ENCODE measurements at places on chromosomes 1 and 21. TPM values are rescaled to one million over a fixed set of nuclear protein-coding genes. Genes with fewer than 3 reads are reported as not detected.

- DNase-seq, result no peak
- peaks cover 7% of the 10 kb centered on the region for H3K4me1 ChIP-seq
- H3K4me3 ChIP-seq, result no peak overlapping the region
- H3K27me3 ChIP-seq, result no peaks in the 10 kb centered on the region
- H3K27ac ChIP-seq, result no peak overlapping the region
These were observed 11.7 kb downstream of the CCNL2 start for GRCh38 chr1:1387098-1388077.

DNA sequence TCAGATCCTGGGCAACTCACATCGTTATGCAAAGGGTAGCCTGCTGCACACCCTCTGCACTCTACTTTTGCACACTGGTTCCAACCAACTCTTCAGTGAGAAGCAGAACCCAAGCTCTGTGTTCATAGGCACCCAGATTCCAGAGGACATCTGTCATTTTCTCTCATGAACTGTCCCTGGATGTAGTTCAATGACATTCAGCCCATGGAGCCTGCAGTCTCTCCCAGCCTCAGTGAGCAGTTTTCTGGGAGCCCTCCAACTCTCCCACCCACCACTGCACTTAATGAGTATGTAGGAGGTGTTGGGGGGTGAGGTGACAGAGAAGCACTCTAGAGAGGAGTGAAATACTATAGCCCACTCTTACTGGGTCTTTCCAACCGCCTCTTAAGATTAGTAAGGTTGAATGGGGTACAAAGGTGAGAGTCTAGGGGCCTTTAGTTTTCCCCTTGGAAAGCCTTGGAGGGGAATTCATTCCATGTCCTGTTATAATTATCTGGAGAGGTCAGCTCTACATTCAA, 58.1 kb upstream of the APOBEC4 start:
- H3K36me3 ChIP-seq, result no peaks in the 10 kb centered on the region
- no peaks in the 10 kb centered on the region for H3K4me1 ChIP-seq
- no peak for DNase-seq

DNA sequence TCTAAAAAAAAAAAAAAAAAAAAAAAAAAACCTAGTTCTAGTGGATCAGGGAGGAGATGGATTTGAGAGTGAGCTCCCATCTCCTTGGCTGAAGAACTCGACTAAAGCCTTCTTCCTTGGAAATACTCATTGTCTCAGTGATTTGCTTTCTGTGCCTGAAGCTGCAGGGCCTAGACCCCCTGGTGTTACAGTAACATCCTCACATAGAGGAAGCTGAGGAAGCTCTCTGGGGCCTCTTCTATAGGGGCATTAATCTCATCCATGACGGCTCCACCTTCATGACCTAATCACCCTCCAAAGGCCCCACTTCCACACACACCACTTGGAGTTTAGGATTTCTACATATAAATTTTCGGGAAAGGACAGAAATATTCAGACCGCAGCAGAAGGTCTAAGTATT, 95.9 kb upstream of the ETS2 start:
- DNase-seq, result no peak
- no peak overlapping the region for H3K4me3 ChIP-seq
- H3K36me3 ChIP-seq, result no peaks in the 10 kb centered on the region
- no peaks in the 10 kb centered on the region for H3K4me1 ChIP-seq
- peaks cover 11% of the 10 kb centered on the region for H3K27me3 ChIP-seq
- H3K27ac ChIP-seq, result no peak overlapping the region

The CNTN2 gene
- total RNA-seq, result 0.06 TPM

GRCh38 chr1:39214021-39214713, 9.7 kb downstream of the MACF1 start:
- H3K4me3 ChIP-seq, result no peak overlapping the region
- peak overlapping the region; percentile 46 for H3K27ac ChIP-seq
- no peaks in the 10 kb centered on the region for H3K36me3 ChIP-seq

The GIPC2 gene
- 1.2 TPM for total RNA-seq

The LCK gene
- 0.81 TPM for total RNA-seq

The LENEP gene
- total RNA-seq, result not detected

The S100A5 gene
- not detected for total RNA-seq

The HFM1 gene
- 1.3 TPM for total RNA-seq

DNA sequence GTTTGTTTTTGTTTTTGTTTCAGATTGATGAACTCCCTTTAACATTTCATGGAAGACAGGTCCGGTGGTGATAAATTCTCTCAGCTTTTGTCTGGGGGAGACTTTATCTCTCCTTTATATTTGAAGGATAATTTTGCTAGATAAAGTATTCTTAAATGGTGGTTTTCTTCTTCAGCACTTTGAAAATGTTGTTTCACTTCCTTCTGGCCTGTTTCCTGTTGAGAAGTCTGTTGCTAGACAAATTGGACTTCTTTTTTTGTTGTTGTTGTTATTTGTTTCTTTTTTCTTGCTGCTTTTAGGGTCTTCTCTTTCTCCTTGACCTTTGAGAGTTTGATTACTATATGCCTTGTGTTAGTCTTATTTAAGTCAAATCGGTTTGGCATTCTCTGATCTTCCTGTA, 50.8 kb downstream of the CRP start:
- H3K27ac ChIP-seq, result no peak overlapping the region
- no peaks in the 10 kb centered on the region for H3K36me3 ChIP-seq
- H3K4me1 ChIP-seq, result no peaks in the 10 kb centered on the region
- DNase-seq, result no peak
- H3K4me3 ChIP-seq, result no peak overlapping the region
- no peaks in the 10 kb centered on the region for H3K27me3 ChIP-seq

DNA sequence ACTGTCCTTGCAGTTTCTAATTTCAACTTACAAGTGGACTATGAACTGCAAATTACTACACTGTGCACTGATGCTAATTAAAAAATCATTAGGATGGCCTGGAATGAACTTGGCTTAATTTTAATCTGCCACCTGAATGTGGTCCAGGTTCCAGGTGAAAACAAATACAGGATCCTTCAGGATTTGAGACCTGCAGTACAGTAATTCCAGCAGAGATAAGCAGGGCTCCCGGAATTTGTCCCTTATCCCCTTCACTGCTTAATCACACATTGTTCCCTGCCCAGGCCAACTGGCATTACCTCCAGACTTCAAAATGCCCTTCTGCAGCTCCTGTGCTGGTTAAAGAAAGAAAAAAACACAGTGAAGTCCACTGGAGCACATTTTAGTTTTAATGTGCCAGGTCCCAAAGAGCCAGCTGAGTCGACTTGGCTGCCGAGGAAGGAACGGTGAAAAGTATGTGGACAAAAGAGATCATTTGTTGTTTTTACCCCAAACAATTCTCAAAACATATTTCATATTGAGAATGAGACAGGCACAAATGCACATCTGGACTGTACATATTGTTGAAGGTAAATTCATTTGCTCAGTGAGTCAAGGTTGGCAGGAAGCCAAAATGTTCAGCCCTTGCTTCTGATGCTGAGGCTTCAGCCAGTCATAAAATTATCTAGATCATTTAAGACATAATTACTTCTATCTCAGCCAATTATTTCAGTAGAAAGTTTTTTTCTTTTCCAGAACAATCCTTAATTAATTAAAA, 28.3 kb downstream of the DEGS1 start:
- no peaks in the 10 kb centered on the region for H3K27me3 ChIP-seq
- peaks cover 9% of the 10 kb centered on the region for H3K4me1 ChIP-seq
- H3K36me3 ChIP-seq, result no peaks in the 10 kb centered on the region

The PGBD5 gene
- 2.8 TPM for total RNA-seq

DNA sequence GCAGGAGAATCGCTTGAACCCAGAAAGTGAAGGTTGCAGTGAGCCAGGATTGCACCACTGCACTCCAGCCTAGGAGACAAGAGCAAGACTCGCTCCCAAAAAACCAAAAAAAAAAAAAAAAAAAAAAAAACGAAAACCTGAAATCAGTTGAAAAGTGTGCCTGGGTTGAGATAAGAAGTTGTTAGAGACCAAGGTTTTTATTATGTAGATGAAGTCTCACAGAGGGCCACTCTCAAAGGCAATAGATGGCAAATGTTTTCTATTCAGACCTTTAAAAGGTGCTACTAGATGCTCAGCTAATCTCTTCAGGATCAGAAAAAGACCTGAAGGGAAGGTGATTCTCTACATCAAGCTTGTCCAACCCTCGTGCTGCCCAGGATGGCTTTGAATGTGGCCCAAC, 17.6 kb downstream of the CAPN2 start:
- no peak for DNase-seq
- peaks cover 58% of the 10 kb centered on the region for H3K4me1 ChIP-seq
- H3K27me3 ChIP-seq, result no peaks in the 10 kb centered on the region
- H3K27ac ChIP-seq, result no peak overlapping the region

DNA sequence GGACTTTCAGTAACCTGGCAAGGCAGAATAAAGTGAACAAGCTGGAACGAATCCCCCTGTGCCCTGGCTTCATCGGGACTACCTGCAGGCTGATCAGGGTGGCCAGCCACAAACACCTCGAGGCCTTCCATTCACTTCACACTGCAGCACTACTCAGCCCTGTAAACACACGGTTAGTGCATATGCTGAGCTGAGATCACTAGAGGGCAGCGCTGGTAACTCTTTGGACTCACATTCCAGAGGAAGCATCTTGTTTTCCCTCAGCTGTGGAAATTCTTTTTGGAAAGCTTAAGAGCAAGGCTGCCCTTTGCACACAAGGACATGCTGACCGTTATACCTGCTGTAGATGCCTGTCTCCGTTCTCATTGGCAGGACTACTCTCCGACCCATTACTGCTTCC, 32.1 kb downstream of the PCSK9 start:
- H3K27me3 ChIP-seq, result no peaks in the 10 kb centered on the region
- no peak for DNase-seq
- H3K36me3 ChIP-seq, result peaks cover 91% of the 10 kb centered on the region
- H3K4me3 ChIP-seq, result no peak overlapping the region
- peaks cover 18% of the 10 kb centered on the region for H3K4me1 ChIP-seq

DNA sequence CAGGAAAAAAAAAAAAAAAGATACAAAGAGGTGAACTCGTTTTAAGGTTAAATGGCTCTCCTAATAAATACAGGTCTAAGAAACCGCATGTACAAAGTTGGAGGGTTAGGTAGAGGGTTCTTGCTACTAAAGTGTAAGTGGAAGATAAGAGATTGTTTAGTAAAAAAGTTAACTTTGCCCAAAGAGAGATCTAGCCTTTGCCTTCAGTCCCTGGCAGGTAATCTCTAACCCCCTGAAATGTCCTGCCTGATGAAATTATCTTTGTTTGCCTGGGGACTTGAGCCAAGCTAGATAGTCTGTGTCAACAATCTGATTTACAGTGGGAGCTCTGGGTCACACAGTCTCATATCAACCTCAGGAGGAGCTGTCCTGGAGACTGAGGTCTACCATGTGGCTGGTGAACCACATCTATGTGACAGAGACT, 57.6 kb downstream of the TRIM33 start:
- no peaks in the 10 kb centered on the region for H3K4me1 ChIP-seq
- peaks cover 9% of the 10 kb centered on the region for H3K36me3 ChIP-seq
- no peaks in the 10 kb centered on the region for H3K27me3 ChIP-seq
- H3K27ac ChIP-seq, result no peak overlapping the region
- DNase-seq, result no peak
- H3K4me3 ChIP-seq, result no peak overlapping the region

- H3K36me3 ChIP-seq, result no peaks in the 10 kb centered on the region
- H3K4me1 ChIP-seq, result no peaks in the 10 kb centered on the region
- H3K27me3 ChIP-seq, result peaks cover 15% of the 10 kb centered on the region
- DNase-seq, result no peak
- no peak overlapping the region for H3K27ac ChIP-seq
These were observed 138.9 kb downstream of the IGSF21 start for GRCh38 chr1:18246543-18246942.

DNA sequence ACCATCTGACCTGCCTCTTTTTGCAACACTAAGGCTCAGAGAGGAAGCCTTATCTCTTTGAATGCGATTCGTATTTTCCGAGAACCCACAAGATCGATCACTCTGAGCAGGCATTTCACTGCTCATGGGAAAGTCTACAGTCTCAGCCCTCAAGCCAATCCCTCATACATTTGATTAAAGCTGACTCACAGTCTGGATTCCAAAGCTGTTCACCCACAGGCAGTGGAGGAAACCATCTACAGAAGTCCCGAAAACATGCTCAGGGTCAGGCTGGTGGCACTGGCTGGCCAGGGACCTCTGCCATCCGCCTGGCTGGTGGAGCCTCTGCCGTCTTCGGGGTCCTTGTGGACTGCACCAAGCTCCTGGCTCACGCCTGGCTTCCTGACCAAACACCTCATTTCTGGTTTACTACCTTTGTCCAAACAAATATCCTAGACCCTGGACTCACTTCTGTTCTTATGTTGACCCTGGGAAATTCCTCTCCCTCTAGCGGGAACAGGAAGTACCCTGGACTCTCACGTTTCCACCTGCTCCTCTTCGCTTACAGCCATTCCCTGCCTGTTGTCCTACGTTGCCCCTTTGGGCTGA, 650.0 kb downstream of the SMYD3 start:
- no peaks in the 10 kb centered on the region for H3K4me1 ChIP-seq
- no peaks in the 10 kb centered on the region for H3K36me3 ChIP-seq
- DNase-seq, result no peak
- no peak overlapping the region for H3K27ac ChIP-seq

- no peaks in the 10 kb centered on the region for H3K4me1 ChIP-seq
- no peaks in the 10 kb centered on the region for H3K27me3 ChIP-seq
- H3K4me3 ChIP-seq, result no peak overlapping the region
- no peak for DNase-seq
These were observed 25.3 kb downstream of the BRINP3 start for GRCh38 chr1:190452272-190452848.

- H3K27me3 ChIP-seq, result no peaks in the 10 kb centered on the region
- no peak overlapping the region for H3K4me3 ChIP-seq
- no peaks in the 10 kb centered on the region for H3K36me3 ChIP-seq
- peaks cover 4% of the 10 kb centered on the region for H3K4me1 ChIP-seq
- DNase-seq, result no peak
These were observed 199.3 kb downstream of the CAMTA1 start for GRCh38 chr1:6984536-6984935.

- no peaks in the 10 kb centered on the region for H3K4me1 ChIP-seq
- H3K36me3 ChIP-seq, result no peaks in the 10 kb centered on the region
- H3K4me3 ChIP-seq, result no peak overlapping the region
- no peaks in the 10 kb centered on the region for H3K27me3 ChIP-seq
- no peak overlapping the region for H3K27ac ChIP-seq
These were observed 92.8 kb upstream of the CDC42BPA start for GRCh38 chr1:227411066-227411465.

- peaks cover 30% of the 10 kb centered on the region for H3K4me1 ChIP-seq
- peak; percentile 31 for DNase-seq
- no peaks in the 10 kb centered on the region for H3K36me3 ChIP-seq
These were observed 26.6 kb downstream of the DIPK1A start for GRCh38 chr1:92934395-92935378.

DNA sequence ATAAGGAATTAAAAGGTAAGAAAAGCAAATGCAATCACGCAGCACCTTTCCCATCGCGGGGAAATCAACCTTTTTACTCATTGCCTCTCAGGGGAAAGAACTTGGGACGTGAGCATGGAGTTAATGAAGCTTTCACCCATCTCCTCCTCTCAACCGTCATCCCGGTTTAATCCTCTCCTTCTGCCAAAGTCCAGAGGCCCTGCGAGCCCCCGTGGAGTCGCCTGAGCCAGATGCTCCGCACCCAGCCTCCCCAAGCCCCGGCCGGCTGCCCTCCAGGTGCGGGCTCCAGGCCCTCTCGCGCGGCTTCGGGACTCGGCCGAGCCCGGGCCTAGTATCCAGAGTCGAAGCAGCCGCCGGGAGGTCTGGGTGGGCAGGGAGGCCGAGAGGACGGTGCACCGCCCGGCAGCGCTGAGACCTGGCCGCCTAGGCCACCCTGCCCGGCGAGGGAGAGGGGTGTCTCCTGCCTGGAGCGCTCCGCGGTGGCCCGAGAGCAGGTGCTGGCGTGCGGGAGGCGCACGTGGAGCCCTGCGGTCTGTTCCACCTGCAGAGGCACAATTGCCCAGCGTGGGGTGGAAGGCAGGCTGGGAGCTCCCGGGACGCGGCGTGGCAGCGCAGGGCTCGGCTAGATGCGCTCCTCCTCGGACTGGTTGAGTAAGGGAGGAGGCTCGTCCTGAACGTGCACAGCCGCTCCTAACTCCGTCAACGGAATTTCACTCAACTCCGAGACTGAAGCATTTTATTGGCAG, 218.5 kb downstream of the SDCCAG8 start:
- H3K36me3 ChIP-seq, result no peaks in the 10 kb centered on the region
- H3K4me3 ChIP-seq, result no peak overlapping the region
- no peaks in the 10 kb centered on the region for H3K4me1 ChIP-seq

Data from psoas muscle (tissue), 8 donors.